ENCODE measurements at places on chromosomes 1 and 21. TPM values are rescaled to one million over a fixed set of nuclear protein-coding genes. Genes with fewer than 3 reads are reported as not detected.

DNA sequence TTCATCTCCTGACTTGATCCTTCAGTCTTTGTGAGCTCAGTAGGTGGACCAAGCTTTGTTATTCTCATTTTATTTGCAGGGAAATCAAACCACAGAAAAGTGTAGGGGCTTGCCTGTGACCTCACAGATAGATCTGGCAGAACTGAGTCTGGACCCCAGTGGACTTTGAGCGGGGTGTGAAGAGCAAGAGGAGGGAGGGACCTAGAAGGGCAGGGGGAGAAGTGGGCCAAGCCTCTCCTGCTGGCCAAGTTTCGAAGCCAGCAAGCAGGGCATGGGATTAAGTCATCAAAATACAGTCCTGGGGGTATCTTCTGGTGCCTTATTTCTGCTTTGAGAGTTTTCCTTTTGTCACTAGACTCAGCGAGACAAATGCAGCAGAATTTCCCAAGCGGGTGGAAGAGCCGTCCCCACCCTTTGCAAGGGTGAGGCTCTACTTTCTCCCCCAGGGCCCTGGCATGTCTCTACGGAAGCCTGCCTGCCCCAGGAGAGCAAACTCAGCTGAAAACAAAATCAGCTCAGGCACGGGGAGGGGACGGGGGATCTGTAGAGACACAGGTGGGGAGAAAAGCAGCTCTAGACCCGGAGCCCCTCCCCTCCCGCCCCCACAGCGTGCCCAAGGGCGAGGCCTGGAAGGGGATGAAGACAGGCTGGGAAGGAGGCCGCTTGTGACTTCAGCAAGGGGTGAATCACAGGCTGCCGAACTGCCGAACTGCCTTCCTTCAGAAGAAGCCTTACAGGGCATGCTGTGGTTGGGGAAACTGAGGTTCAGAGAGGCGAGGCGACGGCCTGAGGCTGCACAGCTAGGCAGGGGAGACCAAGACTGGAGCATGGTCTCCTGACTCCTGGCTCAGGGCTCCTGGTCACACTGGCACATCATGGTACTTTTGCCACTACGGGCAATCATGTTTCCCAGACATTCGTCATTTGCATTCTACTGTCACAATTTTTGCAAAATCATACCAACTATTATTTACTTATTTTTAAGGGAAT lies 19.2 kb downstream of the PKP1 start:
- DNase-seq, result no peak

DNA sequence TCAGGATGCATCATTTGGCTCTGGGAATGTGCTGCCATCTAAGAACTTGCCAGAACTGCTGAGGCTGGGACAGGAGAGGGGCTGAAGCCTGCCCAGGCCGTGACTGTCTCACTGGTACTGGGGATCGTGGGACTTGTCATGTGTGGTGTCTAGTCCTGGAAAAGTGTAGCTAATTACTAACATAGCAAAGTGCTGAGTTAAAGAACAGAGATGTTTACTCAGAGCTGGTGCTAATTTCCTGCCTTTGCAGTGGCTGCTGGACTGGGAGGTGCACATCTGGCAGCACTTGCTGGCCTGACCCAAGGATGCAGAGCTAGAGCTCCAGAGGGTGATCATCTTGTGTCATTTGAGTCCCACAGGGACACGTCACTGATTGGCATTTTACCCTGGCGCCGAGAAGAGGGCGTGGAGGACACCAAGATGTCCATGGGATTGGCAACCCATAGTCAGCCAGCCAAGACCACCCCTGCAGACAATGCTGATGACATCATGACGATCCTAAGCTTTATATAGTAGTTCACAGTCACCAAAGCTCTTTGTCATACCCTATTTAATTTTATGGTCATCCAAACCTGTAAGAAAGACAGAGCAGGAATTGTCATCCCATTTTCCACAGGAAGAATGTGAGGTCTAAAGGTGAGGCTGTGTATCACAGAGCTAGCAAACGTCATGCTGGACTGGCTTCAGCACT lies 110.1 kb upstream of the SLC44A3 start:
- no peak for DNase-seq

DNA sequence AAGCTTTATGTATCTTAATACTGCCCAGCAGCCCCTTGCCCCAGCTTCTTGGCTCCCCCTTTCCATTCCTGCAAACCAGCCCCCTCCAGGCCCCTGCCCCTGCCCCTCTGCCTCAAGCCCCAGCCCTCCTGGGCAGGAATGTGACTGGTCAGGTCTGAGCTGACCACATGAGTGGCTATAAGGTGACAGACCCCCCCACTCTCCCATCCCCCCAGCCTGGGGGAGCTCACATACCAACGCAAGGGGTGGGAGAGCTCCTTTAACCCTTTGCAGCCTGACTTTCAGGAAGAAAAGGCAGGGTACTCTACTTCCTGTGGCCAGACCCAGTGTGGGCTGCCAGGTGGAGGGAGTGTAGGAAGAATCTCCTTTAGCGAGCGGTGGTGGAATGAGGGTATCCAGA lies 33.2 kb downstream of the AHDC1 start:
- no peak for DNase-seq

- DNase-seq, result no peak
Measured at GRCh38 chr1:208158640-208159554, 85.3 kb downstream of the PLXNA2 start.

DNA sequence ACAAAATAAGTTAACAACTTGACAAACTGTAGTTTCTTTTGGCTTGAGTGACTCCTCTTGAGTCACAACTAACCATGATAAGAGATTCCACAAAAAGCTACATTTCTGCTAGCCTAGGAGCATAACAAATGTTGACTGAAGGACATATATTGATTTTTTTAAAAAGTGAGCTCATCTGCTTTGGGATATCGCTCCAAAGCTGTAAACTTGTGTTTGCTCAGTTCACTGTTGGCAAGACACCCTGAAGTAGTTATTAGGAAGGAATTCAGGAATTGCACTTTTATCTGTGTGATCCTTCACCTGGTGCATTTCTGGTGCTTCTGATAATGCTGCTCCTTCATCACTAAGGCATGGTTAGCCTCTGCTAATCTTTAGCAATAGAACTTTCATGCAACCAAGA lies 23.7 kb downstream of the RWDD3 start:
- no peak for DNase-seq

- DNase-seq, result no peak
Measured at GRCh38 chr1:196143602-196144342, 464.5 kb downstream of the KCNT2 start.

DNA sequence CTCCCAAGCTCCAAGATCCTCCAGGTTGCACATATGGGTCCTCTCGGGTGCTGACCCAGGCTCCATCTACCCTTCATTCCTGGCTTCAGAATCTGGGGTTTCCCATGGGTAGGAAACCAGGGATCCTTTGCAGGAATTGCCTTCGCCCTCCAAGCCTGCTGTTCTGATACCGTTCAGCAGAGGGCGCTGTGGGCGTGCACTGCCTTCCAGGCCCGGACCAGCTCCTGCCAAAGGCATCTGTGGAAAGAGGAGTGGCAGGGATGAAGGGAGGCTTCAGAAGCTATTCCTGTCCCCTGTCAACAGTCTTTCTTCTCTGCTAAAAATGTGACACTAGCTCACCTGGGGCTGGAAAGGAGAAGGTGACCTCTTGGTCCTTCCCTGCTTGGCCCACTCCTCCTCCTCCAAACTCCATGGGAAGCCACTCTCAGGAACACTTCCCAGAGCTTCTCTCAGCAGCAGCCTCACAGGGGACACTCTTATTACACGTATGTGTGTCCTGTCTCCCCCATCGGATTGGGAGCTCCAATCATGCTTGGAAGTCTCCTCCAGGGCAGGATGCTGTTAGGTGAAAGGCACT lies 71.2 kb downstream of the VWA5B1 start:
- no peak for DNase-seq

GRCh38 chr1:208450958-208451357 lies 206.8 kb upstream of the PLXNA2 start:
- no peak for DNase-seq

- DNase-seq, result no peak
Measured at GRCh38 chr21:33668180-33668579, 25.9 kb downstream of the ITSN1 start.

The TACSTD2 gene
- 45.8 TPM for polyA plus RNA-seq

DNA sequence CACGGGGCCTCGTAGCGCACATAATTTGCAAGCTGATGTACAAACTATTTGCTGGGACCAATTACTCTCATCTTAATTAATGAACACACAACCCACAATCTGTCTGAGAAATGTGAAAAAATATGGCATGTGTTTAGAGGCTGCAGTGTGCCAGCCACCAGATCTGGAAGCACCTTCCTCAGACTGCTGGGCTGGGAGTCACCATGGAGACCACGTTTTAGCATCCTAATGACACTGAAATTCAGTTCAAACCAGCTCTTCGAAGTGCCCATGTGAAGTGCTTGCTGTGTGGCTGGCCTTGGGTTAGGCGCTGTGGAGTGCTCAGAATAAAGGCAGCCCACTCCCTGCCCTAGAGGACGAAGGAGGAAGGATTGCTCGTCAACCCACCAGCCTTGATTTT lies 482.4 kb downstream of the OMA1 start:
- DNase-seq, result no peak

GRCh38 chr1:2459757-2460156 lies 16.3 kb upstream of the PLCH2 start:
- DNase-seq, result no peak

The LAMC2 gene
- 6.7 TPM for polyA plus RNA-seq

GRCh38 chr1:53323316-53323715 lies 4.6 kb downstream of the LRP8 start:
- no peak for DNase-seq

DNA sequence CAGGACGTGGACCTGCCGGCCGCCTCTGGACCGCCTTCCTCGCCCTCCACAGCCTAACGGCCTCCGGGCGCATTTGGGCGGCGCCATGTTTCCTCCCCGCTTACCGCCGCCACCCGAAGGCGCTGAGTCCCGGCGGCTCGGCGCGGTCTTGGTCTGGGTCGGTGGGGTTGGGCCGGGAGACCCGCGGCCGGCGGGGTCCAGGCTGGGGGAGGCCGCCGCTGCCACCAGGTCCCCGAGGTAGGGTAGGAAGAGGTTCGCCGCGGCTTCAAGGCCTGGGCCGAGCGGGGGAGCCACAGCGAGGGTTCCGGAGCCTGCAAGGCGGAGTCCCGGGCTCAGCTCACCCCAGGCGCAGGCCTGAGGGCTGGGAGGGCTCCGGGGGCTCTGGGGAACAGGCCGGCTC lies 5.5 kb downstream of the OR2C3 start:
- no peak for DNase-seq

The TSACC gene
- 0.23 TPM for polyA plus RNA-seq

The GJA9 gene
- 0.35 TPM for polyA plus RNA-seq

The MIXL1 gene
- polyA plus RNA-seq, result 0.22 TPM

DNA sequence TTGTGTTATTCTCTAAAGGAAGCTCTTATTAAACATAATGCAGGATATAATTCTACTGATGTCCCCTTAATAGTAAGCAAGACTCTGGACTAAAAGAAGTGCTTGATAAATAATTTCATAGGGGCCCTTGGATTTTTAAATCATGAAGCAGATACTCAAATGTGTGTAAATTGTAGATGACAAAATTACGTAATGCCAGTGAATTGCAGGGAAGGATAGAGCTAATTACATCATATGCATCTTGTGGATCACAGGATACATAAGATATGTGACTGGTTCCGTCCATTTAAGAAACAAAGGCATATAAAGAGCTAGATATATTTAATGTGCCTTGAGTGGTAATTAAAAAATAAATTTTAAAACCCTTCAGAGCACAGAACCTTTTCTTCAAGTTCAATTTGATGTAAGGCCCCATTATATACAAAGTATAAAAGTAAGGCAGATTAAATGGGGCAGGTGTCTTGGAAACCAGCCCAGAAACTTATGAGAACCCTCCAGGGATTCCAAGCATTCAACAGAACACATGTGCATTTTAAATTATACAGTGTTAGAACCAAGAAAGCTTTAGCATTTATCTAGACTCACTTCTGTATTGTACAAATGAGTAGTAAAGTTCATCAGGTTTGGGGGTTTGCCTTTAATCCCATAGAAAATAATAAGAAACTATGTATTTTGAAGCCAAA lies 190.4 kb downstream of the NCAM2 start:
- no peak for DNase-seq

- DNase-seq, result no peak
Measured at GRCh38 chr1:182662121-182662890, 22.1 kb downstream of the RGS8 start.

GRCh38 chr21:40335704-40336103 lies 468.5 kb downstream of the PCP4 start:
- no peak for DNase-seq

The SUSD4 gene
- 21.1 TPM for polyA plus RNA-seq

DNA sequence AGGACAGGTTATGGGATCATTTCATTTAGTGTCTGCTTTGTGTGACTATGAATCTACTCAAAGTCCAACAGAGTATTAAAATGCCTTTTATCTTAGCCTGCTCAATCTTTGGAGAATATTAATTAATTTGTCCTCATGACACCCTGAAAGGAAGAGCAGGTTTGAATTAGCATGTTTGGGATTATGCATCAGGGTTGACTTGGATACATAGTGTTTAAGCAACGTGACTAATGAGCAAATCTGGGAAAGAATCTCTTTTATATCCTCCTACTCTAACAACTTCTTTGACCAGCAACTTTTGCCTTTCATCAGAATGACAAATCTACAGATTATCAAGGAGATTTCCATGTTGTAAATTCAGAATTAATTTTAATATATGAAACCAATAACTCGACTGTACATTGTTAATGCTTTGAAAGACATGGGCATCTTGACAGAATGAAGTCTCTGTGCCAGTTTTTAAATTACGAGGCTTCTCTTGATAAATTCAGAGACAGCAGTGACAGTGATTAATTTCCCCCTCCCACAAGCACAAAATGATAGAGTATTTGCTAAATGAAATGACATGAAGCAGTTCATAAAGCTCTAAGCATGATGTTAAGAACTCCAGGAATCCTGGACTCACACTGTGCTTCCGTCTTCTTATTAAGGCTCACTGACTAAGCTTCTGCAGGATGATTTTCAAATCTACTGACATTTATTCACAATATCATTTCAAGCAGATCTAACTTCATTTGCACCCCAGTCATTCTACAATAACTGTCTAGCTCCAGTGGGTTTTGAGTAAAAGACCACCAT lies 156.5 kb downstream of the PCNX2 start:
- no peak for DNase-seq

- DNase-seq, result no peak
Measured at GRCh38 chr1:55288245-55288644, 73.1 kb upstream of the USP24 start.

DNA sequence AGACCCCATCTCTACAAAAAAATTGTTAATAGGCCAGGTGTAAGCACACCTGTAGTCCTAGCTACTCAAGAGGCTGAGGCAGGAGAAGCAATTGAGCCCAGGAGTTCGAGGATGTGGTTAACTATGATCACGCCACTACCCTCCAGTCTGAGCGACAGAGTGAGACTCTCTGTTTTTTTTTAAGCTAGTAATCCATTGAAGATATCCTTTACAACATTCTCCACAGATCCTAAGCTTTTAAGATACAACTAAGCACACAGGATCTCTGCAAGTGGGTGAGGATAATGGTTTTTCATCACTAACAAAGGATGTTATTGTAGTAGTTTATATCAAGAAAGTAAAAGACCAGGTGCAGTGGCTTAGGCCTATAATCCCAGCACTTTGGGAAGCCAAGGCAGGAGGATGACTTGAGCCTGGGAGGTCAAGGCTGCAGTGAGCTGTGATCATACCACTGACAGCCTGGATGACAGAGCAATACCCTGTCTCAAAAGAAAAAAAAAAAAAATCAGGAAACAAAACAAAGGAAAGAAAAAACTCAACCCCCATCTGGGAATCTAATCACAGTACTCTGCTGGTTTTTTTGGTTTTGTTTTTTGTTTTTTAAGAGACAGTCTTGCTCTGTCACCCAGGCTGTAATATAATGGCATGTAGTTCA lies 166.1 kb downstream of the RERE start:
- no peak for DNase-seq

The CD1E gene
- not detected for polyA plus RNA-seq

GRCh38 chr21:39568361-39568760 lies 44.4 kb upstream of the B3GALT5 start:
- DNase-seq, result no peak

The CHODL gene
- polyA plus RNA-seq, result 86.6 TPM
